ENCODE measurements at places on chromosomes 3 and 15.

GRCh38 chr3:24601066-24601939, 106.7 kb upstream of the THRB start:
- no peak for DNase-seq

DNA sequence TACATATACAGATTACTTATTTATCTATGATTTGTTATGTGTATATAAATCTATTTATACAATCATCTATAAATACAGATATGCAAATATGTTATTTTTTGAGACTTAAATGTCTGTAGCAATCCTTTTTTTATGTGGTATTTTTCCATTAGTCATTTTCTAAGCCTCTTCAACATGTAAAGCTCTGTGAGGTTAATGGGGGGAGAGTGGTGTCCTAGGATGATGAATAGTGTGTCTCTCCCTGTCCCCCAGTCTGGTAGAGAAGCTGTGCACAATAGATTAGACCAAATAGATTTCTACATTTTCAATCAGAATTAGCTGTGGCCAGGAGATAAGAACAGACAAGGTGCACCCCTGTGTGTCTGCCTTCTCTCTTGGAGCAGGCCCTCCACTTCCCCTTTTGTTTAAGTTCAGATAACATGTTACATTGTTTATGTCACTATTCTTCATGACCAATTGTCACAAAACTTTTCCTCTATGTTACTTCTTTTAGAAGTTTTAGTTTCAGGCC, 453.9 kb downstream of the LPP start:
- no peak for DNase-seq

- DNase-seq: no peak
These were observed 41.0 kb upstream of the C15orf61 start for GRCh38 chr15:67479781-67480505.

DNA sequence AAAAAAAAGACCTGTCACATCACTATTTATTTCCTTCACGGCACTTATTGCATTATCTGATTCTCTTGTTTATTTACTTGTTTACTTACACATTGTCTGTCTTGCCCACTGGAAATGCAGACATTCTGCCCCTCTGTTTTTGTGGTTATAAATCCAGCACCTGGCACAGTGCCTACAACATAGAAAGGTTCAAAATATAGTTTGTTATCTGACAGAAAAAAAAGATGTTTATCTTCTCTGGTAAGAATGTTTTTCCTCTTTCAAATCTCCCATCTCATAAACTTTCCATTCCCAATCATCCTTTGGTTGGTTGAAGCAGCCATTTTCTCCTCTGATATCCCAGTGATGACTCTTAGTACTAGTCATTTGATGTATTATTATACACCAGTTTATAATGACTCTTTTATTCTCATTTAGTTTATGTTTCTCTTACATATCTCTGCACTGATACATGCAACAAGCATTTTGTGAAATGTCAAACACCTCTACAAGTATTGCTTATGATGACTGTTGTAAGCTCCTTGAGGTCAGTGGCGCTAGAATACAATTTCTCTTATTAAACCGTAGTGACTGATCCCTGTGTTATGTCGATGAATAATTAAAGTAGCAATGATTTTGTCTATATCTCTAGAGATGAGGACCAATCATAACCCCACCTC, 398.4 kb upstream of the TBL1XR1 start:
- no peak for DNase-seq

DNA sequence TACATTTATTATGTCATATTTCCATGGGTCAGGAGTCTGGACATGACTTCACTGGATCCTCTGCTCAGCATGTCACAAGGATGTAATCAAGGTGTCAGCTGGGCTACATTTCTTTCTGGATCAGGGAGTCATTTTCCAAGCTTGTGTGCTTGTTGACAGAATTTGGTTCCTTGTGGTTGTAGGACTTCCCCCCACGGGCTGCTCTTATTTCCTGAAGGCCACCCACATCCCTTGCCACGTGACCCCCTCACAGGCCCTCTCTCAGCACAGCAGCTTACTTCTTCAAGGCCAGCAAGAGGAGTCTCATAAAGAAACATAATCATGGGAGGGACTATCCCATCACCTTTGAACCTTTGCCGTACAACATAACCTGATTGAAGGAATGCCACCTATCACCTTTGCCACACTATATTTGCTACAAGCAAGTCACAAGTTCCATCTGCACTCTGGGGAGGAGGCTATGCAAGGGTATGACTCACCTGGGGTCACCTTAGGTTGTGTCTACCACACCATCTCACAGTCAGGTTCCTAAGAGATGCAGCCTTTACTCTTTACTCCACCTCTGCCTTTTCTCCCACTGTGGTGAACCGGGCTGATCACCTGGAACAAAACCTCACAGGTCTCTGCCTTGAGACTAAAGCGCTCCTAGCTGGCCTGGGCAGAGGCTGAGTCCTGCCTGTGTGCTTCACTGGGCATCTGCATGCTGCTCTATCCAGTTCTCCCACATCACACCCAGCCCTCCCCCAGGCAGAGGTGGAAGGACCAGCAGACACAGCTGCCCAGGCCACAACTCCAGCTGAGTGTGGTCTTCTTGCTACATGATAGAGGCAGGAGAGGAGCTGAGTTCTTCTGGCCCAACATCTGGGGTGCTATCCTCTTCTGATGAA, 13.5 kb downstream of the RAB6B start:
- DNase-seq: no peak

GRCh38 chr15:27342991-27343390, 372.0 kb downstream of the GABRG3 start:
- DNase-seq: no peak

DNA sequence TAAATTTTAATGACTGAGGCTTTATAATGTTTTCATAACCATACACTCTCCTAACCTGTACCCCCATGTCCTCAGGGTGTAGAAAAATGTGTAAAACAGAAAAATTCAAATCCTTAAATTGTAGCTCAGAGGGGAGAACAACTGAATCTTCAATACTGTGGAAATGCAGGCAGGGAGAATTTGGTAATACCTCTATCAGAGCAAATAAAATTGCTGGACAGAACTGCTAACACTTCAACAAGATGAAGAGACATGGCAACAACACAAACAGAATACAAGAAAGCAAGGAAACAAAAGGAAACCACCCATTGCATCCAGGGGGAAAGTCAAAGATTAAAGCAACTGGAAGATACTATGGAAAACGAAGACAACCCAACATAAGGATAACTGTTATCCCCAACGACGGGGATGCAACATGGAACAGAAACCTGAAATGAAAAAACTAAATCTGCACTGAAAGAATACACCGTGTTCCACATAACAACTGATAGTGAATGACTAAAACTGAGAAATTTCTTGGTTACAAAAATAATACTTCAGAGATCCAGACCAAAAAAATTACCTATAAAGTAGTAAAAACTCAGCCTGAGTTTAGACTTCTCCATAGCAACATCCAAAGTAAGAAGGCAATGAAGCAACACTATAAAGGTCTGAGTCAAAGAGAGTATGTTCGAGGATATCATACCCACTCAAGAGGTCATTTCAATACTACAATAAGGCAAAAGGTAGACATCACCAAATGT, 48.5 kb downstream of the HACD2 start:
- DNase-seq: no peak

GRCh38 chr15:78923480-78924360, 21.1 kb downstream of the CTSH start:
- DNase-seq: no peak

DNA sequence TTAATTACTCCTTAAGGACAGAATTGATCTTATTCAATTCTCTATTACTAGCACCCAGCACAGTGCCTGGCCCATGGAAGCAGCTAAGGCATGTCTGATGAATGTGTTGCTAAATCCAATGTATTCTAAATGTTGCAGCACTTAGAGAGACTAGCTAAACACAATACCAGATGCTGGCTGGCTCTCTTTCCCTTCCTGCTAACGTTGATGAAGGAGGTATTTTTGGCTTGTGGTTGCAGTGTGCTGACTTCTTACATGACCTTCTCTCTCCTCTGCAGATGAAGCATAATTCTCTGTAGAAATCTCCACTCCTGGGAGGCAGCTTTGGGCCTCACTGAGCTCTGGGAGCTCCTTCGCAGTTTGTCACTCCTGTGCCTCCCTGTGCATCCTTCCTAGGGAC, 183.6 kb downstream of the PEX5L start:
- DNase-seq: no peak

- no peak for DNase-seq
These were observed 273.6 kb downstream of the THRB start for GRCh38 chr3:24220859-24221657.

DNA sequence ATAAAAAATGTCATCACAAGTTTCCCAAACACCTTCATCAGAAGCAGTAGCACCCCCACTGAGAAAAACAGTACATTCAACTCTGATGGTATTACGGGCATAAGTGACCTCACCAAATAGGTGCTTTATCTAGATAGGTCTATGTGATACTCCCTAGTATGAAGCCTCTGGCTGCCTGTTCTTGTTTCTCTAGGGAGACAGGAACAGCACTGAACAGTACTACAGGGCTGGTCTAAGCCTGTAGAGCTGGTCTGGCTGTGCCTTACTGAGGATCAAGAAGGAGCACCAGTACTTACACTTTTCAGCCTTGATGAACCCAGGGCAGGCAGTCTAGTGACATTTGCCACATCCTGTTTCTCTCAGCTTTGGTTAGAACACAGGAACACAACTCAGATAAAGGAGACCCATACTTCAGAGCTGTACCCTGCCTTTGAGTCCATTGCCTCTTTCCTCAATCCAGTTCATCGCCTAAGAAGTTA, 35.9 kb downstream of the OXNAD1 start:
- DNase-seq: peak; percentile 43
